ENCODE measurements at places on chromosomes 3 and 15.

- H3K4me1 ChIP-seq = no peaks in the 10 kb centered on the region
- no peaks in the 10 kb centered on the region for H3K36me3 ChIP-seq
- DNase-seq = peak; percentile 10
- H3K27me3 ChIP-seq = peaks cover 4% of the 10 kb centered on the region
- no peak overlapping the region for H3K27ac ChIP-seq
Measured at GRCh38 chr15:81224232-81224631, 27.6 kb downstream of the IL16 start.

DNA sequence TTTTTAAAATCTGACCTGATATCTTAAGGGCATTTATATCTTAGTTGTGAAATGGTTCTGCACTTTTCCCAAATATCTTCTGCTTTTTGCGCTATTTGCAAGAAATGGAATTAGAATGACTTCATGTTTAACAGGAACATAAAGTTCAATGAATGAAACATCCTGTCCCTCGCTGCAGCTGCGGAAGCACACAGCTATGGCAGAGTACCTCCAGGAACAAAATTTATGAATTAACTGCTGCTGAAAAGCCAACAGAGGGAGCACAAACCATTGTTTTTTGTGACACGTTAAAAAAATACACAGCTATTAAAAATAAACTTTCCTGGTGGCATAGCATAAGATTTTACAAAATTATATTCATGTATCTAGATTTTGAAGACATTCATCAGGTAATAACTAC, 404.4 kb upstream of the MDFIC2 start:
- DNase-seq = peak; percentile 81
- H3K4me1 ChIP-seq = no peaks in the 10 kb centered on the region
- no peak overlapping the region for H3K27ac ChIP-seq
- H3K36me3 ChIP-seq = no peaks in the 10 kb centered on the region

DNA sequence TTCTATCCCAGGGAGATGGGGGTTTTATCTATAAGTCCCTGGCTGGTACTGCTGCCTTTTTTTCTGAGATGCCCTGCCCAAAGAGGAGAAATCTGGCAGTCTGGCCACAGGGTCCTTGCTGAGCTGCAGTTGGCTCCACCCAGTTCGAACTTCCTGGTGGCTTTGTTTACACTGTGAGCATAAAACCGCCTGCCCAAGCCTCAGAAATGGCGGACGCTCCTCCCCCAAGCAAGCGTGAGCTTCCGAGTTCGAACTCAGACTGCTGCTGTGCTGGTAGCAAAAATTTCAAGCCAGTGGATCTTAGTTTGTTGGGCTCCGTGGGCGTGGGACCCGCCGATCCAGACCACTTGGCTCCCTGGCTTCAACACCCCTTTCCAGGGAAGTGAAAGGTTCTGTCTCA, 126.8 kb upstream of the SUCLG2 start:
- no peaks in the 10 kb centered on the region for H3K36me3 ChIP-seq
- H3K27ac ChIP-seq = no peak overlapping the region
- no peak for DNase-seq

GRCh38 chr15:79018960-79019359, 71.6 kb downstream of the RASGRF1 start:
- DNase-seq = no peak
- H3K27ac ChIP-seq = no peak overlapping the region
- H3K4me3 ChIP-seq = no peak overlapping the region
- no peaks in the 10 kb centered on the region for H3K27me3 ChIP-seq
- no peaks in the 10 kb centered on the region for H3K4me1 ChIP-seq

DNA sequence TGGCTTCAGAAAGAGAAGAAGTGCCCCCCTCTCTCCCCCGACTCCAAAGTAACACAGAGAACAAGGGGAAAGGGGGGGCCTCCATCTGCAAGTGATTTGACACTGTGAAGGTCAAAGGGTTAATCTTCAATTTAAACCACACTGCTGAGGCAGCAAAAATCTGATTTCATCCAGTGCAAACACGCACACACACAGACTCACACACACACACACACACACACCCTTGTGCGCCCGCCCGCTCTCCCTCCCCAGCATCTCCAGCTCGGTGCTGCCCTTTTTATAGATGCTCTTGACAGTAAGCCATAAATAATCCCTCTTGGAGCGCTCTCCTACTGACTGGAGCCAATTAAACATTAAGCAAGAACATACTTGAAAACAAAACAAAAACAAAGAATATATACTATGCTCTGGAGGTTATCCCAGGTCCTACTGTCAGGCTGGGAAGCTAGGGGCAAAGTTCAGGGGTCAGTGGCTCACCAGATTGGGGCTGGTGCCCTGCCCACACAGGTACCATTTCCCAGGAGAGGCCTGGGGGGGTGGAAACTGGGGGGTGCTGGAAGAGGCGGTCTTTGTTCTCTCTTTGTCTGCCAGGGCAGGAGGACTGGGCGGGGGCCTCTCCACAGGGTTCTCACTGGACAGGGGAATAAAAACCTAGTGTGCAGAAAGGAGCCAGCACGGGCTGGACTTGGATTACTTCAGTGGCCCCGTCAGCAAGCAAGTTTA, 16.3 kb downstream of the BMF start:
- H3K4me3 ChIP-seq = no peak overlapping the region
- H3K27me3 ChIP-seq = peaks cover 5% of the 10 kb centered on the region
- H3K36me3 ChIP-seq = peaks cover 8% of the 10 kb centered on the region
- peaks cover 74% of the 10 kb centered on the region for H3K4me1 ChIP-seq
- peak; percentile 98 for DNase-seq

DNA sequence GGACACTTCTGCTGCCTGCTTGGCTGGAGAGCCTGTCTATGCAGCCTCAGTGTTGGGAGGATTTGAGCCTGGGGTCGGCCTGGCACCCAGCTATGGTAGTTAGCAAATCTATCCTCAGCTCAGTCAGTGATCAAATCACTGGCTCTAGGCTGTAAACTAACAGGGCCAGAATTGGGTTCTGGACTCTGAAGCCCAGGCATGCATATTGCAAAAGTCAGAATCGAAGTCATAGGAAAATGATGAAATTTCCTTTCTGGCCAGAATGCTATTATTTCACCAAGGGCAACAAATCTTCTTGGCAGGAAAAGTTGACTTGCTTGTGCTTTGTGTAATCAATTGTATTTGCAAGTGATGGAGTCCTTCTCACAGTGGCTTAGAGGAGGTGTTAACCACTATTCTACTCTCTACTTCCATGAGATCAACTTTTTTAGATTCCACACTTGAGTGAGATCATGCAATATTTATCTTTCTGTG, 482.6 kb upstream of the TPRG1 start:
- no peaks in the 10 kb centered on the region for H3K36me3 ChIP-seq
- no peak overlapping the region for H3K27ac ChIP-seq
- peak; percentile 61 for DNase-seq
- no peak overlapping the region for H3K4me3 ChIP-seq
- no peaks in the 10 kb centered on the region for H3K27me3 ChIP-seq

DNA sequence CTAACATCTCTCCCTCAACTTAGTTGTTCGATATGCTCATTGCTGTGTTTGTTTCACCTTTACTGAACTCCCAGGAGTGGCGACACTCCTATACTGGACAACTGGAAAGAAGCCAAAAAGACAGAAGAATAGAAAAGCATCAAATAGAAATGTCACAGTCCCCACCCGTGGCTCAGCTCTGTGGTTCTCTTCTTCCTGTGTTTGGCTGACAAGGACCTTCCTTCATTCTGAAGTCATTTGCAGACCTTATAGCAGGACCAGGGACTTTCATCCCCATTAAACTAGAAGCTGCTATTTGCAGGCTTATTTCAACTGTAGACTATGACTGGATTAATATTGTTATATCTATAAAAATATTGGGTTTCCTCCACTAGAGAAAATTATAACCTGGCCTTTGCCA, 125.9 kb downstream of the NECTIN3 start:
- peaks cover 5% of the 10 kb centered on the region for H3K36me3 ChIP-seq
- H3K27me3 ChIP-seq = no peaks in the 10 kb centered on the region
- no peak overlapping the region for H3K27ac ChIP-seq
- no peak overlapping the region for H3K4me3 ChIP-seq

DNA sequence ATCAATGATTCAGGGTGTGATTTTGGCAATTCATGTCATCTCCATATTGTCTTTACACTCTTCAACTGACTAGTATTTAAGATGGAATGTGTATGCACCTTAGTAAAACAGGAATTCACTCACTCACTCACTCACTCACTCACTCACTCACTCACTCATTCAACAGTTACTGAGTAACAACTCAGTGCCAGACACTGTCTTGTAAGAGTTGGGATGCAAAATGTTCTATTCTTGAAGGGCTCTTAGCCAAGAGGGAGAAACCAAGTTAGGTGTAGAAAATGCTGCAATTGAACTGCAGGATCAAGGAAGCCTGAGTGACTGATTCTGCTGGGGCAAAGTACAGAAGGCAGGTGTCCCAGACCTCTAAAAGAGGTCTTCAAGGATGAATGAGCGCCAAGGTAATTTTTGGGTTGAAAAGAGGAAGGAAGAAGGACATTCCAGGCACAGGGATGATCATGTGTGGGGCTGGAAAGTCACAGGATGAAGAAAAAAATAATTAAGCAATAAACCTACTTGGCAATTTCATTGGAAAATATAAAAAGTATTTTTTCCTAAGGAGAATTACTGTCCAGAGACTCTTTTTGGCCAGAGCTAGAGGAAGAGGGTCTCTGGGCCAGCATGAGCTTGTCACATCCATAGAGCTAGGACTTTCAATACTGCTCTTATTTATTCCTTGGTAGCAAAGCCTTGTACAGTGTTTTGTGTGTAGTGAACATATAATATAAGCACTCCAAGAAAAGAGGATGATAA, 58.9 kb upstream of the ETV5 start:
- peaks cover 4% of the 10 kb centered on the region for H3K4me1 ChIP-seq
- no peaks in the 10 kb centered on the region for H3K27me3 ChIP-seq
- no peaks in the 10 kb centered on the region for H3K36me3 ChIP-seq
- DNase-seq = peak; percentile 85

DNA sequence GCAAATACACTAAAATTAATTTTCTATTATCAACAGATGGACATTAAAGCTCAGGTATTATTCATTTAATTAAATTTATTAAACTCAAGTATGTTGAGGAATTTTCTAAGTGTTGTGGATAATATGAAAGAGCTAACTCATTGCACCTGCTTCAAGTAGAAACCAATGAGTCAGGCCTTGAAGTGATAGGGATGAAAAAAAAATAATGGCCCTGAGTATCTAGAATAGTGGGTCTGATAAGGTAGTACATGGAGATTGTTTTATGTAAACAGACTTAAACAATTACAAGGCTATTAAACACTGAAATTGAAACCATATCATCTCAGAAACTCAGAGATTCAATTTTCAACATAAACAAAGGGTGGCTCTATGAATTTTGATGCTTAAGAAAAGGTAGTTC, 857.1 kb upstream of the GBE1 start:
- no peak overlapping the region for H3K4me3 ChIP-seq
- no peak for DNase-seq
- H3K27me3 ChIP-seq = no peaks in the 10 kb centered on the region
- H3K4me1 ChIP-seq = no peaks in the 10 kb centered on the region
- no peak overlapping the region for H3K27ac ChIP-seq

- peaks cover 3% of the 10 kb centered on the region for H3K36me3 ChIP-seq
- DNase-seq = peak; percentile 94
- no peak overlapping the region for H3K4me3 ChIP-seq
- no peaks in the 10 kb centered on the region for H3K27me3 ChIP-seq
- peaks cover 30% of the 10 kb centered on the region for H3K4me1 ChIP-seq
Measured at GRCh38 chr3:100982710-100983109, 10.5 kb downstream of the ABI3BP start.

DNA sequence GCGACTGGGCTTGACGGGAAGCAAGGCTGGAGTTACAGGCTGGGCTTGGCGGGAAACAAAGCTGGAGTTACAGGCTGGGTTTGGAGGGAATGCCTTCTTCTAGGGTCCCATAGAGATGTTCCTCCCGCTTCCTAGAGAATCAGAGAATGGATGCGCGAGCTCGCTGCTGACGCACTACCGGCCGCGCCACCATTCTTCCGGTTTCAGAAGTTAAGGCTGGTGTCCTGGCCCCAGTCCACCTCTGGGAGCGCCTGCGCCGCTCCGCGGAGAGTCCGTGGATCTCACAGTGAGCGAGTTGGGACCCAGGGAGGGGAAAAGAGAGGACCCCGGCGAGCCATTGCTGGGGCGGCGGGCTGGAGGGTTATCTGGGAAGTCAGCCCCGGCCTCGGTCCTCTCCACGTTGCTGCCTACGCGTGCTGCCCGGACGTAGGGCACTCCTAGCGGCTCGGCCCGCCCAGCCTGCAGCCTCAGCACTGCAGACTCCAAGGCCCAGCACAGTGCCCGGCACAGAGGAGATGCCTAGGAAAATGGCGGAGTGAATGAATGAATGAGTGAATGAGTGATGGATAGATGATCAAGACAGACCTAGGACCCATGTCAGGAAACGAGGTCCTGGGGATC, at the start of gene ZNF502:
Gene ZNF502, plus strand, starts transcription at position 206 of the 621 bp plus-strand sequence. CDS start 7,602 bp downstream, outside the sequence.
- peak within 1 kb of the TSS; percentile 92 for H3K4me3 ChIP-seq
- DNase-seq = peak; percentile 97
- H3K4me1 ChIP-seq = peaks cover 4% of the 10 kb centered on the region
- peaks cover 2% of the 10 kb centered on the region for H3K27me3 ChIP-seq

GRCh38 chr15:37034835-37035748, 65.3 kb downstream of the MEIS2 start:
- H3K27me3 ChIP-seq = no peaks in the 10 kb centered on the region
- no peak for DNase-seq
- no peak overlapping the region for H3K27ac ChIP-seq
- H3K36me3 ChIP-seq = no peaks in the 10 kb centered on the region
- no peaks in the 10 kb centered on the region for H3K4me1 ChIP-seq
- H3K4me3 ChIP-seq = no peak overlapping the region
